Thyroid gland (tissue), 4 donors: ENCODE measurements at places on chromosomes 6 and 20. TPM values are rescaled to one million over a fixed set of nuclear protein-coding genes. Genes with fewer than 3 reads are reported as not detected.

- no peaks in the 10 kb centered on the region for H3K36me3 ChIP-seq
- no peaks in the 10 kb centered on the region for H3K27me3 ChIP-seq
- DNase-seq: no peak
- H3K27ac ChIP-seq: no peak overlapping the region
These were observed 27.7 kb upstream of the GTF3C6 start for GRCh38 chr6:110930781-110931180.

- no peaks in the 10 kb centered on the region for H3K4me1 ChIP-seq
- no peak for DNase-seq
- H3K27ac ChIP-seq: no peak overlapping the region
- H3K4me3 ChIP-seq: no peak overlapping the region
- no peaks in the 10 kb centered on the region for H3K36me3 ChIP-seq
These were observed 75.4 kb downstream of the ADAT2 start for GRCh38 chr6:143375022-143375585.

DNA sequence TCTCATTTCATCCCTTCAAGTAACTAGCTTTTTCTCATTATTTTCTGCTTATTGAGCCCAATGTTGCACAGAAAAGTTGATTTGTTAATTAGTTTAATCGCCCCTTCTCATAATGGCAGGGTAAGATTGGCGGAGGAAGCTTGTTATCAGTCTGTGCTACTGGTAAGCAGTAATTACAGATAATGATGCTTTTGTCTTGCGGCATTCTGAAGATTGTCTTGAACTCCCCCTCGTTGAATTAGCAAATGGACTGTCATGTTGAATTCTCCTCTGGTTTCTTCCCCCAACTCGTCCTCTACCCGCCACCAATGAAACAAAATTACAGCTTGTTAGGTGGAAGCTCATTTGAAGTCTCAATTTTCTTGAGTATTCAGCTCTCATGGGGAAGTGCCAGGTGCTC lies 39.4 kb downstream of the PRDM13 start:
- no peak overlapping the region for H3K27ac ChIP-seq
- no peaks in the 10 kb centered on the region for H3K36me3 ChIP-seq
- no peak for DNase-seq
- no peaks in the 10 kb centered on the region for H3K4me1 ChIP-seq

DNA sequence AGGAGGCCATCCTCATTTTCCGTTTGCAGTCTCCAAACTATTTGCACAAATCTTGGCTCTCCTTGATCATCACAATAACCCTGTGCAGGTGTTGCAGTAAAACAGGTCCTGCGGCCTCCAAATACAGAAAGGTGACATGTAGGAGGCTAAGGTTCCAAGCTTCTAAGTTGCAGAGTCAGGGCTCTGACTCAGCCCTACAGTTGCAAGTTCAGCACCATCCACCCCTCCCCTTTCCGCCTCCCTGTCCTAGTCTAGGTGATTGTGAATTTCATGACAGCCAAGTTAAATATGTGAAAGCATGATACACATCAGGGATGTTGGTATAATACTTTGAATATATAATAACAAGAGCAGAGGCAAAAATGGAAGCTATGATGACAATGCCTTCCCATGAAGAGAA lies 317.3 kb upstream of the CDH4 start:
- no peak for DNase-seq
- H3K4me3 ChIP-seq: no peak overlapping the region
- H3K4me1 ChIP-seq: no peaks in the 10 kb centered on the region
- H3K36me3 ChIP-seq: no peaks in the 10 kb centered on the region
- H3K27ac ChIP-seq: no peak overlapping the region

DNA sequence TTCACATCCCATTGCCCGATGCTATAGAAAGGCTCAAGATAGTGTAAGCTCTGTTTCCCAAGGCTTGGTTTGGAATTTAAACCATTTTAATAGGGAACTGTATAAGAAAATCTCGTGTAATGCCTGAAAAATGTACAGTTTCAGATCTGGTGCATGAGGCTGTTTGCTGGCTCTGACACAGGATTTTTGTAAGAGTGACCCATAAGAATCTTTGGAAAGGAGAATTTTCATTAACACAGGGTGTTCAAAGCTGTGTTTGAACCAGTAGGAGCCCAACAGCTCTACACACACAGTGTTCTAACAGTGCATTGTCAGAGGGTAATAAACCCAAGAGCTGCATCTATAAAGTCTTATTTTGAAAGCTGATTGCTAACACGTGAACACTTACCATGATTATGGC lies 293.5 kb downstream of the PRL start:
- no peaks in the 10 kb centered on the region for H3K36me3 ChIP-seq
- no peaks in the 10 kb centered on the region for H3K27me3 ChIP-seq
- peaks cover 6% of the 10 kb centered on the region for H3K4me1 ChIP-seq
- no peak overlapping the region for H3K4me3 ChIP-seq
- no peak for DNase-seq

DNA sequence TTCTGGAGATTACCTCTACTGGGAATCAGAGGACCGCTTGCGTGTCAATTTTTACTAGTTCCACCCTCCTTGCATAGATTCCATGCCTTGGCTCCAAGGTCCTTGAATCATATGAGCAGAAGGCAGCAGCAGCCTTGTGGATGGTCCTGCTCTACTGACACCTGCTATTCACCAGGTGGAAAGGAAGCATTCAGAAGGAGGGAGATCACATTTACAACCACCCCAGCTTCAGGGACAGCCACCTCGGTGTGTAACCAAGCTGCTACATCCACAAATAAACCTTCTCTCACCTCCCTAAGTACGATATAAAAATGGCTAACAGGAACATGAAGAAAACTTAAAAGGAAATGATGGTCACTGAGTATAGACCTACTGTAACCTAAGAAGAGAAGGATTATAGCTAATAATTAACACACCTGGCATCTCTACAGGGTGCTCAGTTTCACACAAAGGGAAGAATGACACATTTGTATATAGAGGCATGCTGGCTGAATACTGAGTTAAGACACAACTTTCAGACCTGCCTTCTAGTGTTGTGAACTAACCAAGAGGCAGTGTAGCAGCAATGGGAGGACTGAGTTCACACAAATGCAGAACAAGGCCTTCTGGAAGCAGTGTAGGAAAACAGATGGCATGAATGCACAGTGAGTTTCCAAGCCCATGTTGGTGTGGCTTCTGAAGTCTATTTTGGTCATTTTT lies 46.3 kb upstream of the SRPK1 start:
- no peaks in the 10 kb centered on the region for H3K36me3 ChIP-seq
- H3K4me1 ChIP-seq: peaks cover under 1% of the 10 kb centered on the region
- H3K27ac ChIP-seq: no peak overlapping the region

DNA sequence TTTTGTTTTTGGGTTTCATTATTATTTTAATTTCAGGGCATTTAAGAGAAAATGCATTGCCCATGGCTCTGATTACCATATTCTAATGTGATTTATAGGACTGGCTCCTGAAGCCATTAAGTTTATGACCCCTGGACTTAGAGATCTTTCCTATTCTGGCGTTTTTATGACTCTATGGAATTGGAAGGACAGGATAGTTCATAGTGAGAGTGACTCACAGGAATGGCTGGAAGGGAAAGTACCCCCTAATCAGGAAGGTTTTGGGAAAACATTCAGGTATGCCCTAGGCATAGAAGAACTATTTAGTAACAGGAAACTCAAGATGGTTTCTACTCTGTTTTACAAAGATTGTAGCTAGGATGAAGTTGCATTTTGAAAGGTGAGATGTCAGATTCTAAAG lies 108.6 kb upstream of the SLC2A12 start:
- no peaks in the 10 kb centered on the region for H3K4me1 ChIP-seq
- no peak overlapping the region for H3K27ac ChIP-seq
- H3K27me3 ChIP-seq: no peaks in the 10 kb centered on the region
- DNase-seq: no peak

GRCh38 chr20:40959325-40960092 lies 69.1 kb upstream of the TOP1 start:
- no peak overlapping the region for H3K4me3 ChIP-seq
- H3K27ac ChIP-seq: no peak overlapping the region
- no peak for DNase-seq
- H3K27me3 ChIP-seq: no peaks in the 10 kb centered on the region
- no peaks in the 10 kb centered on the region for H3K36me3 ChIP-seq
- peaks cover 5% of the 10 kb centered on the region for H3K4me1 ChIP-seq

- DNase-seq: no peak
- H3K36me3 ChIP-seq: no peaks in the 10 kb centered on the region
- H3K27me3 ChIP-seq: no peaks in the 10 kb centered on the region
- no peak overlapping the region for H3K27ac ChIP-seq
- H3K4me3 ChIP-seq: no peak overlapping the region
- no peaks in the 10 kb centered on the region for H3K4me1 ChIP-seq
These were observed 195.0 kb downstream of the SYNDIG1 start for GRCh38 chr20:24664266-24664986.

AKAP12 gene
- total RNA-seq: 102 TPM

FUCA2 gene
- total RNA-seq: 37.7 TPM

OR2H2 gene
- total RNA-seq: not detected
